ENCODE measurements at places on chromosomes 4 and X. TPM values are rescaled to one million over a fixed set of nuclear protein-coding genes. Genes with fewer than 3 reads are reported as not detected.
A peak's percentile ranks its signal among the peaks of the same experiment; 100 is the strongest.

GRCh38 chr4:138627096-138627495, 384.9 kb upstream of the SLC7A11 start:
- DNase-seq, result no peak

DNA sequence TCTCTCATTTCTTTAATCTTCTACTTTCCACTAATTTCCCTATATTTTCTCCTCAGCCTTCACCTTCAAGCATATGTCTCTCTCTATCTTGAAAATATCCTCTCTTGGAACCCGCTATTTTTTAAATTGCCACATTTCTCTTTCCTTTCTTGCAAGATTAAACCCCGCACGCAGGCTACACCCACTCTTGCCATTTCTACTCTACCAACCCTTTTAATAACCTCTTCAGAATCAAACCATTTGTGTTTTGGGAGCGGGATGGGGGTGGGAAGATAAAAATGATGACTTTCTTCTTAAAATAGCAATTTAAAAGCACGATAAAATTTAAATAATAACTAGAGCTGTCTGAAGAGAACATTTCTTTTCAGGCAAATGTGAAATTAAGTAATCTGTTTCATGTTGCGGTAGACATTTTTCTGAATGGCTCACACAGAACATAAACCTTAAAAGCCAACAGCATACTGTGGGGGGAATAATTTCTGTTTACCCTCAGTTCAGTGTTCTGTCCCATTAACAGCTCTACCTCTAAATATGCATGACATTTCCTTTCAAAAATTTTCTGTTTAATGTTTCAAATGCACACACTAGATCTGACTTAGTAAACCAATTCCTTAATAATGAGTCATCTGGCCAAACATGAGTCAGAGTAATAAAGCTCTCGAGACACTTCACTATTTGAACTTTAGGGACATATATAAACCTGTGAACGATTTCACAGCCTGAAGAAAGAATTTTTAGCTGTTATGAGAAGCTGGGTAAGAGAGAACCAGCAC, 20.5 kb downstream of the ARSJ start:
- no peak for DNase-seq

- no peak for DNase-seq
These were observed 13.6 kb upstream of the CCKAR start for GRCh38 chr4:26503844-26504243.

ADAM29 gene
- total RNA-seq, result not detected

DNA sequence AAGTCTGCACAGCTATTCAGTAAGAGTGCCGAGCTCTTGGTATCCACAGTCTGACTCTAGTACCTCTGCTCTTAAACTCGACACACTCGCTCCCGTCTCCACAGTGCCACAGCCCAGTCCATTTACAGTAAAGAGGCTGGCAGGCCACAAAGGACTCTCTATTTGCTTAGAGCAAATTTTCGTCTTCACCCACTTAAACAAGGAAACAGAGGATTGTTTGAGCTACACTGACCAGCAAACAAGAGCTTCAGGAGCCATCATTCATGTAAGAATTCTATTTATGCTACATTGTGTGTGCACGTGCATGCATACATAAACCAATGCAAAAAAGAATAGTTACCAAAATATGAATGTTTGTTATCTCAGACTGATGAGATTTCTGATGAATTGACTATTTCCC, 290.2 kb downstream of the USP46 start:
- DNase-seq, result no peak

DNA sequence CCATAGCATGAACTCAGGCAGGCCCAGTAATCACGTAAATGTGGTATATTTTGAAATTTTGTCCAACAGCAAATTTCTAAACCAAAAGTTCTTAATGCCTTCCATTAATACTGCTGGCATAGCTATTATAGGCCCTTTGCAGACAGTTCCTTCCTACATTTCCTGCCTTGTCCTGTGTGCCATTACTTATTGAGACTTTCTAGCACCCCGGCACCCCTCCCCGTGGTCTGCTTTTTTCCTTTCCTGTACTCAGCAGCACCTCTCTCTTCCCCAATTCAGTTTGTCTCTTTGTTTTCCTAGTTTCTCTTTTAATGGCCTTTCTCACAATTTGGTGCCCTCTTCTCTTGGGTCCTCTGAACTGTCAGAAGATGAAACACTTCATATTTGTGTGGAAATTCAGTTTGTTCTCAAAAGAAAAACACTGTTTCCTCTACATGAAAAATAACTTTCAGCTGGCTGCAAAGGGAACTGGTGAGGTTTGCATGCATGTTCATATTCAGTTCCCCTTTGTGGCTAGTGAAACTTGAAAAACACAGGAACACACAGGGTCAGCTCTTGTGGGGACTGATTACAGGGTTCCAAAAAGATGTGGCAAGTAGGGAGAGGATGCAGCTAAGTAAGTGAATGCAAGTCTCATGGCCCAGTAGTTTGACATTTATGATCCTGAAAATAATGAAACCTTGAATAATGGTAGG, 17.1 kb downstream of the GPR34 start:
- DNase-seq, result no peak

DNA sequence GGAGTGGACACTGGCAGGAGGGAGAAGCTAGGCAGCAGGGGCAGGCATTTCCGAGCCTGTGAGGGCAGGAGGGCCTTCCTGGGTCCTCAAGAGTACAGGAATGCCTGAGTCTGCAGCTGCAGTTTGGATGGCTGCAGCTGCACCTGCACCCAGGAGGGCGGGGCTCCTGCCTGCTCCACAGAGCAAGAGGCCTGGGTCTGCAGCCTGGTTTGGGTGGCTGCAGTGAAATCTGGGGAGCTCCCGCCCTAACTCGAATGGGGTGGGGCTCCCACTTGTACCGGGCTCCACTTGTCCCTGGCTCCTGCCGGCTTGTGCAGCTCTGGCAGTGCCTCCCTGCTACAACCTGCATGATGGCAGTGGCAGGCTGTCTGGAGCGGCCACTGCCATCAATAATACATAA, 436.0 kb downstream of the ARHGAP24 start:
- DNase-seq, result no peak

DNA sequence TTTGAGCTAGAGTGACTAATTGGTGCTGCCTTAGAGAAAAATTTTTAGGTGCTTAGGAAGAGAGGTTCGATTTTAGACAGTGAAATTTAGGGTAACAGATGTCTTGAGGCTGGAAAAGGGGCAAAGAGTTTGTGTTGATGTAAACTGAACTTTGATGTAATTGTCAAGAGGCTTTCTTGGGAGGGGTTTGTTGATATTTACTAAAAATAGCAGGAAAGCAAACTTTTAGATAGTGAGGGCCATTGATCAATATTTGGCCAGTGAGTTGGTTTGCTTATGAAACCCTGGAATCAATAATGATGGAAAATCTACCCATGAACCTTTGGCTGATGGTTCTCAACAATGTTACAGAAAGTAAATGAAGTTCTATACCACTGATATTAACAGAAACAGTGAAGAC, 537.5 kb downstream of the KCNIP4 start:
- no peak for DNase-seq

GRCh38 chr4:41559940-41560516, 22.1 kb downstream of the LIMCH1 start:
- DNase-seq, result no peak

DNA sequence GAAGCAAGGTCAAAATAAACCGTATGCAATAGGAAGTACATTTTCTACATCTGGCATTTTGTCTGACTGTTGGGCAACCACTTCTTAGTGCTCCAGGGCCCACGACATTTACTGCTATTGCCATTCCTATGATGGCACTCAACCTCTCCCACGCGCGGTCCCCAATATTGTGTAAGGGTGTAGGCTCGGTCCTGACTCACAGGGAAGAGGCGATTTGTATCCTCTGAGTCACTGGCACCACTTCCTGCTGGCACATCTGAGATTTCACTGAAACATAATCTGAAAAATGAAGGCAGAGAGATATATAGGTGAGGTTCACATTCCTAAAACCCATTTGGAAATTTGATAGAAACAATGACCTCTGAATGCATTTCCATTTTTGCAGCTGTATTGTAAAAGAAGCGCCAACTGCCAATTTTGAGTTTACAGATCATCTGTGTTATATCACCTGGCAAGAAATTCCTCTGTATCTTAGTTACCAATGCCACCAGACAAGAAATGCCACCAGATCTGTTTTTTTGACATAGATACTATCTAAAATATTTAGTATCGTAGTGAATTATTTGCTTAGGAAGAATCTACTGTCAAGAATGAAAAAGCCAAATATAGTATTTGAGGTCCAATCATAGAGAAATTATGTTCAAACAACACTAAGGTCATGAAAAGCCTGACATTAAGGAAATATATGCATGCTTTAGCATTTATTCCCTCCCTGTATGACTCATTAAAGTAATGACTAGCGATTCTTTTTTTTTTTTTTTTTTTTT, 9.8 kb downstream of the EREG start:
- peak; percentile 12 for DNase-seq

PAGE2 gene
- total RNA-seq, result not detected

- peak; percentile 48 for DNase-seq
These were observed 212.6 kb downstream of the SPOCK3 start for GRCh38 chr4:167021545-167022155.

- DNase-seq, result no peak
These were observed 41.3 kb downstream of the RBMX start for GRCh38 chrX:136839196-136839595.

XIAP gene
- 23.7 TPM for total RNA-seq

SERPINA7 gene
- not detected for total RNA-seq

- no peak for DNase-seq
These were observed 45.6 kb downstream of the RFC1 start for GRCh38 chr4:39320381-39321115.

ADGRG4 gene
- total RNA-seq, result not detected

Measured in activated naive CD8-positive, alpha-beta T cell treated with anti-CD3 and anti-CD28 coated beads for 36 hours (primary cell).